ENCODE measurements at places on chromosomes 7 and 10. TPM values are rescaled to one million over a fixed set of nuclear protein-coding genes. Genes with fewer than 3 reads are reported as not detected.

The GPC2 gene
- 10.1 TPM for polyA plus RNA-seq

The ARMS2 gene
- not detected for polyA plus RNA-seq

The FAM237B gene
- polyA plus RNA-seq = not detected

The ADCY1 gene
- polyA plus RNA-seq = 12.0 TPM

The GRID2IP gene
- 0.18 TPM for polyA plus RNA-seq

The PRLHR gene
- polyA plus RNA-seq = not detected

The CYP3A5 gene
- 1.0 TPM for polyA plus RNA-seq

The WAC gene
- 87.2 TPM for polyA plus RNA-seq

The CPSF4 gene
- polyA plus RNA-seq = 38.0 TPM

The HTR7 gene
- 0.36 TPM for polyA plus RNA-seq

The GATA3 gene
- 1.0 TPM for polyA plus RNA-seq

The RNF148 gene
- polyA plus RNA-seq = not detected

- DNase-seq = no peak
Observed at GRCh38 chr7:132149436-132150304, 426.6 kb downstream of the PLXNA4 start.

DNA sequence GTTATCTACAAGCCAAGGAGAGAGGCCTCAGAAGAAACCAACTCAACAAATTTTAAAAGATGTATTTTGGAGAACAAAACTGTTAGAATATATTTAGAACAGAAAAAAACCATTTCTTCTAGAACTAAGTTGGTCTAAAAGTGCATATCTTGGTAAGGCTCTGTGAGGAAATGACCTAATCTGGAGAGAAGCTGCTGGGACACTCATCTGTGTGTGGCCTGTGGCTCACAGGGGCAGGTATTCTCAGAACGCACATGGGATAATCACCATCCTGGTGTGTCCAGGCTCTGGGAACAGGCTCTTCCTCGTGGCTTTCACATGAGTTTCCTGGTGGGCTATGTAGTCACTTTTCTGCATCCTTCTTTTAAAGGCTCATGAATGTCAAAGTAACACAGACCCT lies 38.1 kb upstream of the PRSS1 start:
- no peak for DNase-seq

DNA sequence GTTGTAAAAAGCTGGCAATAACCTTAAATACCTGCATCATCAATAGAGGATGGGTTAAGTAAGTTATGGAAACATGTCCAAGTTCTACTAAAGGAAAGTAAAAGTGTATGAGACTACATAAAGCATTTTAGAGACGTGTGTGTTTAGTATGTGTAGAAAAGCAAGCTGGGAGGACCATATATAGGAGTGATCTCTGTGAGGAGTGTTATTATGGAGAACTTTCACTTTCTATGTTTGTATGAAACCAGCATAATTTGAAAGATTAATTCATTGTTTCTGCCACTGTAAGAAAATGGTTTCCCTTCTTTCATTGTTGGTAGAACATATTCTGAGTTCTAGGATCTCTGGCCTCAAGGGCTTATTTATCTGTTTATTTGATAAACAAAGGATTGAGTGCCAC lies 19.2 kb upstream of the PDLIM1 start:
- DNase-seq = no peak

GRCh38 chr7:16984375-16984774 lies 102.6 kb upstream of the AGR3 start:
- no peak for DNase-seq

DNA sequence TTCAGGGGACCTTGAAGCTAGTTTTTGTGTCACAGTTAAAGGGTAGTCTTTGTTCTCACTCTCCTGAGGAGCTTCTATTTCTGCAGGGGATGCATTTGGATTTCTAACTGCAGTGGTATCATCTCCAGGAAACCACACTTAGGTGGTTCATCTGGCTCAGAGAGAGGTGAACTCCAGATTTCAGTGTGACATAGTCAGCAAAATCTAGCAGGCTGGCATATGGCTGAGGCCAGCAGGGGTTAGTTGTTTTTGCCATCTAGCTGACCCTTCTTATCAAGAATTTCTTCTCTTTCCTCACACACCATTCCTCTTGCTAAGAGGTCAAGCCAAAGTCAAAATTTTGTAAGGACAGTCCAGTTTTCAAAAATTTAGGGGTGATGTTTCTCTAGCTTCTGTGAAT lies 248.2 kb downstream of the REEP3 start:
- no peak for DNase-seq

GRCh38 chr10:121655254-121656144 lies 57.3 kb upstream of the FGFR2 start:
- DNase-seq = no peak

DNA sequence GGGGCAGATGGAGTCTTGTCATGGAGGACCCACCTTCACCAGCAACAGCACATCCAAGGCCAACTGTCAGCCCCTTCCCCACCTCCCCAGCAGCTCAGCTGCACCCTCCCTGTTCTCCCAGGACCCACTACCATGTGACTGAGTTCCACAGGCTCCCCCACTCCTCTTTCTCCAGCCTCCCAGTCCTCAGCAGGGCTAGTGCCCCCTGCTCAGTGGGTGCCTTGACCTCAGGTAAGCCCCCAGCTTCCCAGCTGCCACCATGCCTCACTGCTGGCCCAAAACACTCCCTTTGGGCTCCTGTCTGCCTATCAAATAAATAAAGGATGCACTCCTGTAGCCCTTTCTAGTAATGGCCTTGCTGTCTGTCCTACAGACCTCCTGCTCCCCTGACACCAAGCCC lies 174.4 kb downstream of the SLIT1 start:
- DNase-seq = no peak

GRCh38 chr10:102791754-102792395 lies 45.3 kb downstream of the CYP17A1 start:
- no peak for DNase-seq

DNA sequence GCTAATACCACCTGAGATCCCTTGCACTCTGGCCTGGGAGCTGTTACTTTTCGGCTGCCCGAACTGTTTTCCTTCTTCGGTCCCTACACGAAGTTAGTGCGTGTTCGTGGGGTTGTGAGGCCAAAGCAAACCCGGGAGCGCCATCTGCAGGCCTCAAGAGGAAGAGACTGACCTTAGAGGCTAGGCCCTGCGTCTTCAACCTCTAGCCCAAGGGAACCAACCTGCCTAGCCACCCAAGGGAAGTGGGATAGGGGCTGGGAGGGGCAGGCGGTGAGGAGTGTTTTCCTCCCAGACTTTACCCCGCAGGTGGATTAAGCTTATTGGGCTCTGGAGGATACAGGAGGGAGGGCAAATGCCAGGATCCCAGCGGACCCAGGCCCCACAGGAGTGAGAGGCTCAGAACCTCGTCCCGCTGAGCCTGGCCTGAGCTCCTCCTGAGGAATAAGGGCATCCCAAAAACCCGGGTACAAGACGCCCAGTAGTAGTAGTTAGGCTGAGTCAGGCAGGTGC lies 1.7 kb upstream of the PAX2 start:
- DNase-seq = no peak

DNA sequence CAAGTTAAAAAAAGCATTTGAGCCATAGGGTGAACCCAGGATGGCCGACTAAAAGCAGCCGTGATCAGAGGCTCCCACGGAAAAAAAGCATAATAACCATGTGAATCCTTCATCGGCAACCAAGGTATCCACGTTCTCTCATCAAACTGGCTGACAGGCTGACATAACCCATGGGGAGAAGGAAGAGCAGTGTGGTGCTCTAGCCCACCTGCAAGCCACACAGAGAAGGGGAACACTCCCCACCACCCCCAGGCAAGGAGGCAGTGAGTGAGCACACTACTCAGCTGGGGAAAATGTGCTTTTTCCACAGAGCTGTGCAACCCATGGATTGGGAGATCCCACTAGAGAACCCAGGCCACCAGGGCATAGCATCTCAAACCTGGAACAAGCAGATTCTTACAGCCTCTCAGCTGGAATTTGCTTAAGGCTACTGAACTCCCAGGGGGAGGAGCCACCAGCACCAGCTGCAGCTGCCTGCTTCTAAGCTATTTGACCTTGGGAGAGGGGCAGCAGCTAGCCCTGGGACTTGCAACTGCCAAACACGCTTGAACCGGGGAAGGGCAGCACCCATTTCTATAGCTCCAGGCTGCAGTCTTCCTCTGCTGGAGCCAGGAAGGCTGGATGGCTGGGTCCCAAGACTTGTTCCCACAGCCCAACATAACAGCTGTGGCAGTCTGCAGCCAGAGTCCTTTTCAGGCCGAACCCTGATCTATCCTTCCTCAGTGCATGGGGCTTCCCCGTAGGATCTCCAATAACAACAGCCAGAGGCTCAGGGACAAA lies 178.2 kb upstream of the NRG3 start:
- DNase-seq = peak; percentile 16

DNA sequence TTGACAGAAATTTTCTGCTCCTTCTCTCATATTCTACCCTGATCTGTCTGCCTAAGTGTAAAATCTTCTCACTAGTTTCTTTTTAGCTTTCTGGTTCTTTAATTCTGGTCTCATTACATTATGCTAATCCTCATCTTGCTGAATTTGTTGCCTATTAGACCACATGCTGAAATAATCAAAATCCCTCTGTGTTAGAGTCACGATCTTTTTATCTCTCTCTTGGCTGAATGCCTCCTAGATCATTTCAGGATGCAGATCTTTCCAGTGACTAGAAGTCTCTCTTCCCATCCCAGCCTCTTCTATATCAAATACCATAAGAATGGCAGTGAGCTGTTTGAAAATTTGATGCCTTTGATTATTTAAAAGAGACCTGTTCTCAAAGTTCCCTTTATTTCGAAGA lies 661.9 kb downstream of the SORCS1 start:
- no peak for DNase-seq

GRCh38 chr7:117008886-117009531 lies 55.7 kb downstream of the ST7 start:
- no peak for DNase-seq

DNA sequence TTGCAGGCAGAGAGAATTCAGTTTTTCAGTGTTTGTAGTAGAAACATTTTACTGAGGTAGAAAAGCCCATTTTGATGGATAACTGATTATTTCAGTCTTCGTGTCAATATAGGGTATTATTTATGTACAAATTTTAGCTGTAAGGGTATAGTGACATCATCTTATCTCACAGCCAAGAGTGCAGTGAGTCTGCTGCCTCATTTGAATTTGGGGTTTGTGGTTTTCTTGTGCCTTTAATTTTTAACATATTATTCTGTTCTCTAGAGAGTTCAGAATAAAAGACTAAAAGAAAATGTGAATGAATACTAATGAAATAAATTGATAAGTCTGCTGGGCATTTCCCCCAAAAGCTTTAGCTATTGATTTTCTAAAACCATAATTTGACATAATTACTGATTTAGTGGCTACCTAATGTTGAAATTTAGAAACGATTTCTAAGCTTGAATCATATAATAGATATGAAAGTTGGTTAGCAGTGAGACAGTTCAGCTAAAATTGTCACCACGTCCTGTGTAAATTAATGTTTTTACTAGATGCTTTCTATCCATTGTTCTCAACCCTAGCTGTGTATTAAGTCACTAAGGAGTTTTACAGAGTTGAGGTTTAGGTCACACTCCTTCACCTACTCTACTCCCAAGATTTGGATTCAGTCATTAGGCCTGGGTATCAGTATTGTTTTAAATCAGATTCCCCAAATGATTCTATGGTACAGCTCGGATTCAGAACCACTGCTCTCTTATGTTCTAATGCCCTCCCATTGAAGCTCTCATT lies 37.3 kb downstream of the ACADSB start:
- no peak for DNase-seq

- no peak for DNase-seq
Observed at GRCh38 chr7:80640846-80641245, 2.4 kb downstream of the CD36 start.

- peak; percentile 35 for DNase-seq
Observed at GRCh38 chr7:74452748-74453321, 871 bp upstream of the GTF2IRD1 start.

DNA sequence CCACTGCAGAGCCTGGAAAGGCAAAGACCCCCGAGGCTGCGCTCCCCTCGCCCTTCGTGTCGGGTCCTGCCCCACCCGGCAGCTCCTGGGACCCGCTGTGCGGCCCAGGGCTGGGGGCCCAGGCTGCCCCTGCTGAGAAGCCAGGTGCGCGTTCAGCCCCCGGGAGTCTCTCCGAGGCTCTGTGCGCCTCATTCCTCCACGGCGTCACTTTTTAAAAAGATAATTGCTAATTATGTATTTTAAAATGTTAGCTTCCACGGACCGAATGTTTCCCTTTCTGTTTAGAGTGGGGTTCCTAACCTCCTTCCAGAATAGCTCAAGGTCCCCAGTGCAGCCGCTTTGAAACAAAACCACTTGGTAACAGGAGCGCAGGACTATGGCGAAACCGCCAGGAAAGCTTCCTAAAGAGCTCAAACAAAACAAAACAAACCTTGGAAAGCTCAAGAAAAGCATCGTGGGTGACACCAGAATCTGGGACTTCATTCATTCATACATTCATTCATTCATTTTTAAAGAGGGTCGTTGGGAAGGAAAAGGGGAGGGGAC lies 45.6 kb downstream of the PDIA4 start:
- DNase-seq = no peak

DNA sequence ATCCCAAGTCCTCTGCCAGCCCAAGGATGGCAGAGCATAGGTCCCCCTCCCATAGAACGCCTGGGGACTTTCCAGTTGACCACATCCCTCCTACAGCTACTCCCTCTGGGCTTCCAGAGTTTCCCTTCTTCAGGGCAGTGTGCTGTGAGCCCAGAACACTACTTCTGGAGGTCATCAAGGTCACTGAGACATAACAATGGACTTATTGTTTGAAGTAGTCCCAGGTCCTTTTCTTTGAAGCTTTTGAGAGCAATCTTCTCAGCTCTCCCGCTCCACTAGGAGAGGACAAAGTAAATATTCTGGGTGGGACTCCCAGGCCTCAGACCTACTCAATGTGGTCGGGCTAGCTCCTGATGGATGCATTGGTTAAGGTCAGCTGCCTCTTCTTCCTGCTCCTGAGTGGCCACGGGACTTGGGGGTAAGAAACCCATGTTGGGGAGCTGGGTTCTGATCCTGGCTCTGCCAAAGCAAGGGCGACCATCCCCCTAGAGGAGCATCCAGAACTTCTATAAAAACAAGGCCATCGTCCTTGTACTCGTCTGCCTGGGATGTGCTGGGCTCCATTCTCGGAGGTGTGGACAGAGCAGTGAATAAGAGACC lies 83.5 kb upstream of the DDC start:
- no peak for DNase-seq

DNA sequence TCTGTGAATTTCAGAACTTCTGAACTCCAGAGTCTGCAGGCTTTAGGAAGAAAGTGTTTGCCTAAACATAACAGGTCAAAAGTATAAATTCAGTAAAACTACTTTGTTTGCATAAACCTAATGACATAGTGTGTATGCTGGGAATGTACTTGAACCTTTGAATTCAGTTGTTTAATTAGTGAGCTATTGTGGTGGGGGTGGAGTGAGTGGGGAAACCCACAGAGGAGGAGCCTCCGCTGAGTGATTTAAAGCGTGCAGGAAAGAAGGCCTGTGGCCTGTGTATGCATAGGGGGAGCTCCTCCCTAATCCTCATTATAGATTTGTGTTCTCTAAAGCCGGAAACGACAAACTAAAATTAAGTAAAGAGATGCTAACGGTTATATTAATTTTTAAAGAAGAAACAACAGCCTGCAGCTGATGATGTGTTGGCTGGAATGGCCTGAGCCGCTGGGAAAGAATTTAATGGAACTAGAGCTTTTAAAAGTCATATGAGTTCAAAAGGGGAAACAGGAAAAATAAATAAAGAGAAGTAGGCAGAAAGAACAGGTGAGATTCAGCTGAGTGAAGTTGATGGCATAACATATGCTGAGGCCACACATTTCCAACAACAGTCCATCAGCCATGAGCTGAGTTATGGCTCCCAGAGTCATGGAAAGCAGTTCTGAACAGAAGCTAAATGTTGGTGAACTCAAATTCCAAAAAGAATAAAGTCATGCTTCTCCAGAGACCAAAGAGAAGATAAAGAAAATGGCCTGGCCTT lies 595.0 kb downstream of the GRM8 start:
- no peak for DNase-seq

All from hindlimb muscle (tissue), 1 donor.